ENCODE measurements at places on chromosomes 12 and 14.

GRCh38 chr14:68622856-68623255 lies 170.0 kb downstream of the ZFP36L1 start:
- no peak for DNase-seq

DNA sequence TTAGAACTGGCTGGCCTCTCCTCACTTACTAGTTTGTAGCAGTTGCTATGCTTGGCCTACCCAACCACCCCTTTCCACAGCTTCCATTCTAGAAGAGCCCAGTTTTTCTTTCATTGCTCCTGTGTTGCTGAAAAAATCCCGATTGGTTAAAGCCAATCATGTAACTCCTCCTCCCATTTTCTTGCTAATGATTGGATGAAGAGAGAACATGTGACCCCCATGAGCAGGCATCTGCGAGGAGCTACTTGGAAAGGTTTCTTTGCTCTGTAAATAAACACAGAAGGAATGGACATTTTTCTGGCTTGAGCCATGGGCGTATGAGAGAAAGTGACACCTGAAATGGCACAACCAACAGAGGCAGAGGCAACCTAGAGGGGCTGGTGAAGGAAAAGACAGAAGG lies 773.8 kb upstream of the TBX3 start:
- DNase-seq = no peak

- no peak for DNase-seq
Measured at GRCh38 chr14:76502638-76503037, 126.7 kb downstream of the ESRRB start.

DNA sequence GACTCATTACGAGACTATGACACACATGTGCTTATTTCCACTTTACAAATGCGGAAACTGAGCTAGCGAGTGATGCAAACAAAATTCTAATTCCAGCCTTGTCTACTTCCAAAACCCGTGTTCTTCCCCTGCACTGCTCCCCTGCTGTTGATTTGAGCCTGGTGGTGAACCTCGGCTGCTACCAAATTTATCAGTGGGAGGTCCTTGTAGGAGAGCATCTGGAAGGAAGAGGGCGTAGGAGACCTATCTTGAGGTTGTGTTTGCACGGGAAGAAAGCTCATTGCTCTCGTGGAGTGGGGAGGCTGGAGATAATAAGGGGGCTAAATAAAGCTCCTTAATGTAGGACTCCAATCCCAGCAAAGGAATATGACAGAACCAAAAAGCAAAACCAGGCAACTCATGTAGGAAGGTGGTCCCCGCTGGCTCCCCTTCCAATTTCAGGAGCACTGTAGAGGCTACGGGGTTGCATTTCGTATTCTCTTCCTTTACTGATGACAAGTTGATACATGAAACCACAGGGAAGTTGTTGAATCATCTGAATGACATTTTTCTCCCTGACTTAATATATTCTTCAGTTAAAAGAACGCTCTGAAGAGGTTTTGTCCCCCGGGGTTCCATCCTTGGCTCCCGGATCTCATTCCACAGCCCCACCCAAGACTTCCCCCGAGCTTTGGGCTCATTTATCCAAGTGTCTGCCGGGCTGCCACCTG lies 52.6 kb downstream of the FZD10 start:
- no peak for DNase-seq

DNA sequence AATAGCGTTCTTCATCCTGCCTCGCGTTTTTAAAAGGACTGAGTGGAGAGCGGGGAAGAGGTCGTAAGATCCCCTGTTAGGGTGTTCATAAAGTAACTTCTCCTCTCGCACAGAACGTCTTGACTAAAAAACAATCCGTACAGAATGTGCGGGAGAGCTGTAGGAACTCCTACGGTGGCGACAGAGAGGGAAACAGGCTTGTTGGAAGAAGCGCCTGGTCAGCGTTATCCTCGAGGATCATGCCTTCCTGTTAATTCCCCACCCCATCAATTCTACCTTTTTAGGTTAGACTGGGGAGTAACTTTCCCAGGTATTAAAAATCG lies 399 bp upstream of the WASHC4 start:
- no peak for DNase-seq

DNA sequence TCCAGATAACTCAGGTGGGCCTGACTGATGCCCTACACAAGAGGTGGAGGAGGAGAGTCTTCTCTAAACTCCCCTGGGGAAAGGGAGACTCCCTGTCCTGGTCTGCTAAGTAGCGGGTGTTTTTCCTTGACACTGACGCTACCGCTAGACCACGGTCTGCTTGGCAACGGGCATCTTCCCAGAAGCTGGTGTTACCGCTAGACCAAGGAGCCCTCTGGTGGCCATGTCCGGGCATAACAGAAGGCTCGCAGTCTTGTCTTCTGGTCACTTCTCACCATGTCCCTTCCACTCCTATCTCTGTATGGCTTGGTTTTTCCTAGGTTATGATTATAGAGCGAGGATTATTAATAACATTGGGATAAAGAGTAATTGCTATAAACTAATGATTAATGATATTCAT lies 965.5 kb downstream of the TMEM121 start:
- no peak for DNase-seq

GRCh38 chr14:89625731-89626232 lies 208.7 kb upstream of the FOXN3 start:
- DNase-seq = no peak

- no peak for DNase-seq
Measured at GRCh38 chr12:33205981-33206380, 233.6 kb downstream of the SYT10 start.
